ENCODE measurements at places on chromosomes 6 and 20. TPM values are rescaled to one million over a fixed set of nuclear protein-coding genes. Genes with fewer than 3 reads are reported as not detected.

PPP1R3G gene
- not detected for total RNA-seq

DNA sequence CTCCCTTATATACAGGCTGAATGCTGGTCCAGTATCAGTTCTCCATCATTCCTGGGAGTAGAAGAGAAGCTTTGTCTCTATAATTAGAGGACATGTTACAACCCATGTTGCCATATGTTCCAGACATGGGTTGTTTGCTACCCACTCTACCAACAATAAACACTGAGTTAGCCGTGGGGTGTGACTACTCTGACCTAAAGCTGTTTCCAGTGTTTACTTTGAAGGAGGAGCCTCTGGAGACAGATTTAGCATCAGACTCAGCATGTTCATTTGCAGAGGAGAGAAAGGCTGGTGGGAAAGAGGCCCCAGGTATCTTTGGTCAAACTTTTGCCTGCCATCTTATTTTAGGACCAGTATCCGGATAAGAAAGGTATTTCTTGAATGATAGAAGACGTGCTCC lies 157.9 kb upstream of the SNX9 start:
- no peak overlapping the region for H3K4me3 ChIP-seq
- H3K27me3 ChIP-seq: peaks cover 7% of the 10 kb centered on the region
- H3K4me1 ChIP-seq: peaks cover 12% of the 10 kb centered on the region
- H3K36me3 ChIP-seq: peaks cover 12% of the 10 kb centered on the region
- no peak for DNase-seq

DNA sequence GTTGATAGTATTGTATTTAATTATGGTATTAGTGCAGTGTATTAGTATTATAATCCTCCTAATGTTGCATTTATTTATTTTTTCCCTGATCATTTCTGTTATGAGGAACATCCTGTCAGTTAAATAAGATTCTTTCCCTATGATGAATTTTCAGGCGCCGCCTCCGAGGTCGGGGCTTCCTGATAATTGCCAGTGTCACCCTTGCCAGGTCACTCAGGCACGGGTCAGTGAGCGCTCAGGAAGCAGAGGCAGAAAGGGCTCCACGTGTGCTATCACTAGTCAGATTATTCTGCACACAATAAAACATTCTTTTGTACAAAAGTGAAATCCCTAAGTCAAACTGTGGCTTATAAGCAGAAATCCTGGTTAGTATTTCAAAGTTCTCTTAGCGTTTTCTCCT lies 64.8 kb downstream of the TSHZ2 start:
- H3K4me1 ChIP-seq: peaks cover 50% of the 10 kb centered on the region
- H3K36me3 ChIP-seq: peaks cover 12% of the 10 kb centered on the region
- H3K27ac ChIP-seq: no peak overlapping the region
- H3K27me3 ChIP-seq: no peaks in the 10 kb centered on the region

DNA sequence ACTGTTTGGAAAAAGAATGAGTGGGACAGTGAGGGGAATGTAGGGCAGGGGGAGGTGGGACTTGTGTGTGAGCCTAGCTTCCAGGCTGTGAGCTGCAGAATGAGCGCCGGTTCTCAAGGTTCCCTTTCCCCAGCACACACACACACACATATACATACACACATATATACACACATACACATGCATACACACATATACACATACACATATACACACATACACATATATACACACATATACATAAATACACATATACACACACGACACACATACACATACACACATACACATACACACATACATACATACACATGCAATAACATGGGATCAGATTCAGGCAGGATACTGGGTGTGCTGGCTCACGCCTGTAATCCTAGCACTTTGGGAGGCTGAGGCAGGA lies 66.5 kb downstream of the CNBD2 start:
- H3K27me3 ChIP-seq: peaks cover 14% of the 10 kb centered on the region
- H3K4me1 ChIP-seq: no peaks in the 10 kb centered on the region
- no peak overlapping the region for H3K27ac ChIP-seq
- no peaks in the 10 kb centered on the region for H3K36me3 ChIP-seq
- no peak overlapping the region for H3K4me3 ChIP-seq

PTCHD4 gene
- not detected for total RNA-seq

- peaks cover 21% of the 10 kb centered on the region for H3K4me1 ChIP-seq
- H3K36me3 ChIP-seq: no peaks in the 10 kb centered on the region
- no peaks in the 10 kb centered on the region for H3K27me3 ChIP-seq
Observed at GRCh38 chr20:10447028-10447427, 11.9 kb downstream of the SLX4IP start.

GRCh38 chr6:42547407-42548329 lies 16.2 kb upstream of the UBR2 start:
- no peaks in the 10 kb centered on the region for H3K36me3 ChIP-seq
- H3K27ac ChIP-seq: peak overlapping the region; percentile 29
- H3K27me3 ChIP-seq: peaks cover 18% of the 10 kb centered on the region
- peak; percentile 82 for DNase-seq
- peak overlapping the region; percentile 71 for H3K4me3 ChIP-seq

All from activated T-helper 1 cell treated with anti-CD3 and anti-CD28 coated beads, Interleukin-12 subunit alpha, Interleukin-12 subunit beta, Interleukin-2, Interleukin-4 antibody, amounts not matched to agents 30 ng/mL and 10 ng/mL and 1 ng/mL, durations not matched to agents 14 hours and 24 hours and 36 hours (primary cell).